GM12892 (cell line): ENCODE measurements at places on chromosomes 1 and 21.

GRCh38 chr1:24424207-24424606 lies 8.6 kb downstream of the NIPAL3 start:
- DNase-seq = no peak

DNA sequence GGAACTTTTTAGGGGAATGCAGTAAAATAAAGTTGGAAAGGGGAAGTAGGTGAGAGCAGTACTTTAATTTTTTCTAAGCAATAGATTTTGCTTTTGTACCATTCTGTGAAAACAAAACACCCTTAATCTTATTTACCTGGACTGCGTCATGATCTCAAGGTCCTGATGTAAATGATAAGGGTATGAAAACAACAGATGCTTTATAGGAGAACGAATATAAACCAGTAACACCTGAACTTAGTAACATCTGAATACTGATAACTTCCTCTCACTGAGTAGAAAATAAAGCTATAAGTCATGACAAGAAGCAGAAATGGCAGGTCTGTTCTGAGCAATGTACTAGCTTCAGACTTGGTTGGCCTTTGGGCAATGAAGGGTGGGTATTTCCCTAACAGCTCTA lies 77.7 kb downstream of the GDAP2 start:
- no peak for DNase-seq

- DNase-seq = no peak
Observed at GRCh38 chr1:29703596-29704370, 467.5 kb downstream of the PTPRU start.

- no peak for DNase-seq
Observed at GRCh38 chr1:175892686-175893085, 149.3 kb upstream of the TNR start.

GRCh38 chr1:23788695-23789094 lies 2.2 kb upstream of the LYPLA2 start:
- DNase-seq = no peak

- no peak for DNase-seq
Observed at GRCh38 chr1:108962681-108963051, 618 bp downstream of the CLCC1 start.

DNA sequence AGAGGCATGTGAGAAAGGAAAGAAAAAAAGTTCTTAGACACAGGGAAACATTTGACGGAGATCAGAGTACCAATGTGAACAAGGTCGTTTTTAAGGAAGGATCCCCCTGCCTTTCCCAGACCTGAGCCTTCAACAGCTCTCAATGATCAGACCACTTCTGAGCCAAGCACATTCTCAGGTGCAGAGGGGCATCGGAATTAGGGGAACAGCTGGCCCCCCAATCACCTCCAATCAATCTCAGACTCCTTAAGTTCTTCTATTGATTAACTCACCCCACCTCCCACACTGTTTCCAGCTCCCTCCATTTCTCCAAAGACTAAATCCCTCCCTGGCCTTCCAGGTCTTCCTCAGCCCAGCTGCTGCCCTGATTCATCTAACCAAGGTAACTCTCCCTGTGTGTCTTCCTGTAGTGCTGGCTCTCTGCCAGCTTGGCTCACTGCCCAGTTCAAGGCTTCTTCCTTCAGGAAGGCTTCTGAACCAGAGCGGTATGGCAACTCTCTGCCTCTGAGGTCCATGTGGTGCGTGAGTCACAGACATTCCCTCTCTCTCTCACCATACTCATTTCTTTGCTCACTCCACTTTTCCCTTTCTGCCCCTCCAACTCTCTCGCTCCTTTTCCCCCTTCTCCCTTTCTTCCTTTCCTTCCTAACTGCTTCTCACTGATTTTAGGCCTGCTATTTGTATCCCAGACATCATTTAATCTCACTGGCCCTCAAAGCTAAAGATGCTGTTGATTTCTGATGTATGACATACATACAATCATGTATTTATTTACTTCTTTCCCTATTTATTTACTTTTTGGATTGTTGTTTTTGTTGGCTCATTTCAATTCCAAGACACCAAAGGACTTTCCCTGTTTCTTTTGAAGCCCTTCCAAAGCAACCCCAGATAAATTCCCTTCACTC lies 18.1 kb downstream of the CFAP45 start:
- DNase-seq = no peak

GRCh38 chr1:111729946-111730681 lies 9.1 kb downstream of the INKA2 start:
- no peak for DNase-seq

DNA sequence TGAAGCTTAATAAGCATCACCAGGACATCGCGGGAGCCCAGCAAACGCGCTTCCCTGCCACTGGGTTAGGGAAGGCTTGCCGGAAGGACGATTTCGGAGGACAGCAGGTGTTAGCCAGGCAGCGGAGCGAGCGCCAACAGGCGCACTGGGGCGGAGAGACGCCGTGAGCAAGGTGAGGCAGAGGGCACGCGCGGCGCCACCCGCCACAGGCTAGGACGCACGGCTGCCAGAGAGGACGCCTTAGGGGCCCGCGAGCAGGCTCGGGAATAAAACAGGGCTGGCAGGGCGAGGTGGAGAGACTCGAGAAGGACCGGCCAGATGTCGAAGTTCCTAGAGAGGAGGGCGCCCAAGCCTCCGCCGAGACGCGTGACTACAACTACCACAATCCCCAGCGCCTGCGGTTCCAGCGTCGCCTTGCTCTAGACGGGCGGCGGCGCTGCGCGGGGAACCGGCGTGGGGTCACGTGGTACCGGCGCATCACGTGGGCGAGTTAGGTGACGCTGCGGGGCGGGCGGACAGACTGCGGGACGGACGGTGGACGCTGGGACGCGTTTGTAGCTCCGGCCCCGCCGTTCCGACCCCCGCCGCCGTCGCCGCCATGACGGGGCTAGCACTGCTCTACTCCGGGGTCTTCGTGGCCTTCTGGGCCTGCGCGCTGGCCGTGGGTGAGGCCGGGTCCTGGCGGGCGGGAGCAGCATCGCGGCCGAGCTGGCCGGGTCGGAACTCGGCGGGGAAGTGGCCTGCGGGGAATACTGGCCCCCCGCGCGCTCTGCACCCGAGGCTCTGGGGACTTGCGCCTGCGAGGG lies at the start of gene ATP6V0B:
Gene ATP6V0B, plus strand, starts transcription at position 518 of the 806 bp plus-strand sequence. Its CDS starts 81 bp downstream, at position 599.
- DNase-seq = peak; percentile 98

GRCh38 chr1:157725221-157725577 lies 24.6 kb upstream of the FCRL3 start:
- no peak for DNase-seq

DNA sequence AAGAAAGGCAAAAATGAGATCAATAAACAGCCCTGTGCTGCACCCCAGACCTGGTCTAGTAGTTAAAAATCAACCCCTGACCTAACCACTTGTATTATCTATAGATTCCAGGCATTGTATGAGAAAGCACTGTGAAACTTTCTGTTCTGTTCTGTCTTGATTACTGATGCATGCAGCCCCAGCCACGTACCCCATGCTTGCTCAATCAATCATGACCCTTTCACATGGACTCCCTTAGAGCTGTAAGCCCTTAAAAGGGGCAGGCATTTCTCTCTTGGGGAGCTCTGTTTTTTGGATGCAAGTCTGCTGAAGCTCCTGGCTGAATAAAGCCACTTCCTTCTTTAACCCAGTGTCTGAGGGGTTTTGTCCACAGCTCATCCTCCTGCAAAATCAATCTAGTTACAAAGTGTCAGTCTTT lies 24.2 kb upstream of the CD34 start:
- no peak for DNase-seq

GRCh38 chr1:248596615-248597014 lies 885 bp downstream of the OR2T10 start:
- no peak for DNase-seq

GRCh38 chr1:34178072-34178471 lies 1.4 kb downstream of the C1orf94 start:
- no peak for DNase-seq

- DNase-seq = peak; percentile 25
Observed at GRCh38 chr21:45972716-45973474, 8.7 kb upstream of the COL6A1 start.

GRCh38 chr1:54950006-54950368 lies 30.4 kb upstream of the TMEM61 start:
- no peak for DNase-seq

- DNase-seq = no peak
Observed at GRCh38 chr21:46507562-46507961, 48.9 kb downstream of the DIP2A start.

DNA sequence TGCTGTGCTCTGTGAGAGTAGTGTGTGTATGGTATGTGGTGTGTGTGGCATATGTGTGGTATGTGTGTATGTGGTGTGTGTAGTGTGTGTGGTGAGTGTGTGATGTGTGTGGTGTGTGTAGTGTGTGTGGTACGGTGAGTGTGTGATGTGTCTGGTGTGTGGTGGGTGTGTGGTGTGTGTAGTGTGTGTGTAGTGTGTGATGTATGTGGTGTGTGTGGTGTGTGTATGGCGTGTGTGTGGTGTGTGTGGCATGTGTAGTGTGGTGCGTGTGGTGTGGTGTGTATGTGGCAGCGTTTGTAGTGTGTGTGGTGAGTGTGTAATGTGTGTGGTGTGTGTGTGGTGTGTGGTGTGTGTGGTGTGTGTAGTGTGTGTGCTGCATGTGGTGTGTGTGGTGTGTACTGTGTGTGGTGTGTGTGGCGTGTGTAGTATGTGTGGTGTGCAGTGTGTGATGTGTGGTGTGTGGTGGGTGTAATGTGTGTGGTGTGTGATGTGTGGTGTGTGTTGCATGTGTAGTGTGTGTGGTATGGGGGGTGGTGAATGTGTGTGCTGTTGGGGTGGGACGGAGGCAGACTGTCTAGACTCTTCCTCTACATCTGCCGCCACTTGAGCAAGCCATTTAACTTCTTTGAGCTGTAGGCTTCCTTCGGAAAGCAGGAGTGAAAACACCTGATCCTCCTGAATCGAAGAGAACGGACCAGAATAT lies 33.5 kb downstream of the GPA33 start:
- DNase-seq = no peak

DNA sequence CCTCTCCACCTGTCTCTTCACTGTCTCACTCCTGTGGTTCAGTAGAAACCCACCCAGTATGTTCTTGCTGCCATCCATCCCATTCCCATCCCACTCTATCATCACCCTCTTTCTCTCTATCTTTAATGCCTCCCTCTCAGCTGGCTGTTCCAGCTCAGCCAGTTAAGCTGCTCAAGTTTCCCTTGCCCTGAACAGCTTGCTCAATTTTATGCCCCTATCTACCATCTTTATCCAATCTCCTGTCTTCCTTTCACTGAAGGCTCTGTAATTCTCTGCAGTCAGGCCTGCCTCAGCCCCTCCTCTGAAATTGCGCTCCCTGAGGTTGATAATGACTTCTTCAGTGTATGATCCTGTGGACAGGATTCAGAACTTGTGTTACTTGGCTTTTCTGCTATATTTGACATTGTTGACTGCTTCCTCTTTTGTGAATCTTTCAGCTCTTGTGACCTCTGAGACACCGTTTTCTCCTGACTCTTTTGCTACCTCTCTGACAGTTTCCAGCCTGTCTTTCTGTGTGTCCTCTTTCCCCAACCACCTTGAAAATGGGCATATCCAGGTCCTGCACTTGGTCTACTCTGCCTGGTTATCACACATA lies 13.9 kb upstream of the BCAR3 start:
- DNase-seq = no peak

GRCh38 chr1:18876210-18876609 lies 16.8 kb upstream of the TAS1R2 start:
- no peak for DNase-seq

- DNase-seq = peak; percentile 25
Observed at GRCh38 chr1:8671306-8671917, 146.0 kb downstream of the RERE start.

- peak; percentile 64 for DNase-seq
Observed at GRCh38 chr1:204565617-204566582, 49.7 kb downstream of the MDM4 start.

DNA sequence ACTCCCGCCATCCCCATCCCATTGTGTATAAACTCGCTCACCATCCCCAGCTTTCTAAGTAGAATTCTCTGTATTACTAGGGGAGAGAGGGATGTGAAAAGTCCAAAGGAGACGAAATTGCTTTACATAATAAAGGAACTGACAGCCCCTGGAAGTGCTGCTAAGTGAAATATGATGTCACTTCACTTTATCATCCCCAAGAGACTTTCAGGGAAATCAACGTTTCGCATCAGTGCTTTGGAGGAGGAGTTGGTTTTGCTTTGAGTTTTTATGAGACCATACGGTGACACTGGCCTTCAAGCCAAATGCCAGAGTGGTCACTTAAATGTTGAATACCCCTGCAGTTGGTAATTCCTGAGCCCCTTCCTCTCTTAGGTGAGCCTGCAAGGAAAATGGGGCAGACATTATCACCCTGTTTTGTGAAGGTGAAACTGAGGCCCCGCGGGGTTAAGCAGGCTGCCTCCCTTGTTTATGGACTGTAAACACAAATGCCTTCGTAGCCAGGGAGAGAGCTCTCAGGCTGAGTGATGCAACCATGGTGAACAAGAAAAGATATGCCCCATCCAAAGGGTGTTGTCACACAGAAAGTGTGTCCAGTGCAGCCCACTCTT lies 58.4 kb upstream of the KAZN start:
- no peak for DNase-seq

- DNase-seq = no peak
Observed at GRCh38 chr21:17201741-17202260, 311.0 kb upstream of the CXADR start.

- no peak for DNase-seq
Observed at GRCh38 chr1:184052194-184052559, 647 bp downstream of the TSEN15 start.

DNA sequence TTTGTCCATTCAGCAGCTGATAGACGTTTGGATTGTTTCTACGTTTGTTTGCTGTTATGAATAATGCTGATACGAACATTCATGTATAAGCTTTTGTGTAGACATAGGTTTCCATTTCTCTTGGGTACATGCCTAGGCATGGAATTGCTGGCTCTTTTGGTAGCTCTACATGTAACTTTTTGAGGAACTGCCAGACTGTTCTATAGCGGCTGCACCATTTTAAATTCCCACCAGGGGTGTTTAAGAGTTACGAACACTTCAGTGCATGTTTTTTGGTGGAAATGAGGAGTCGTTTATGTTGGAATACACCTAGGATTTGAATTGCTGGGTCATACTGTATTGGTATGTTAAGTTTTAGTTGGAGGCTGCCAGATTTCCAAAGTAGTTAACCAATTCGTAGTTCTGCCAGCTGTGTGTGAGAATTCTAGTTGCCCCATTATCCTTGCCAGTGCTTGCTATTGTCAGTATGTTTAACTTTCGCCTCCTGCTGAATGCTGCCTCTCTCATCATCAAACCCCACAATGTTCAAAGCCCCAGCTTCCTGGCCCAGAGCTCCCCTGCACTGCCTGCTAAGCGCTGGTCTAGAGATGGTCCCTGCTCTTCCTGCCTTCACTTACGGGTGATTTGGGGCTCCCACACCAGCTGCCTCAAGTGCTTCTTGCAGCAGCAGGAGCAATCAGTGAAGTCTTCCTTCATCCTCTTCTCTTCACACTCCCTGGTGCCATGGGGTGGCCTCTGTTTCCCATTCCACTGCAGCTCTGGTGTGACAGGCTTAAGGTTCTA lies 81.0 kb downstream of the MAN1C1 start:
- DNase-seq = no peak
